ENCODE measurements at places on chromosomes 6 and 20.

GRCh38 chr20:1900321-1900801 is 5.2 kb downstream of the SIRPA start:
- DNase-seq = no peak

DNA sequence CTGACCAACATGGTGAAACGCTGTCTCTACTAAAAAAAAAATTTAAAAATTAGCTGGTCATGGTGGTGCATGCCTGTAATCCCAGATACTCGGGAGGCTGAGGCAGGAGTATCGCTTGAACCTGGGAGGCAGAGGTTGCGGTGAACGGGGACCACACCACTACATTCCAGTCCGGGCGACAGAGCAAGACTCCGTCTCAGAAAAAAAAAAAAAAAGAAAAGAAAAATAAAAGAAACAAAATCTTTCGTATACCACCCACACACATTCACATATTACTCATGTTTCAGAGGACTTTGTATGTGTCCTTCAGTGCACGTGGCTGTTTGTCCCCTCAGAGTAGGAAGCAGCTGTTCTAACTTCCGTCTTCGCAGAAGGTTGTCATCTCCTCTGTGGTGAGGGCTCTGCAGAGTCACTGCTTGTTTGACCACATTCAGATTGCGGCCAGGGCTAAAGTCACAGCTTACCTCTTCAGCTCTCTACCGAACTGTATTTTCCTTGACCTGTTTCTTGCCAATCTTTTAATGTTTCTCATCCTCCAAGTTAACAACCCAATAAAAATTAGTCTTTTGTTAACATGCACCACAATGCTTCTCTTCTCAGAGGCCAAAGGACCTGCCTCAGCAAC is 36.6 kb upstream of the HIVEP1 start:
- no peak for DNase-seq

DNA sequence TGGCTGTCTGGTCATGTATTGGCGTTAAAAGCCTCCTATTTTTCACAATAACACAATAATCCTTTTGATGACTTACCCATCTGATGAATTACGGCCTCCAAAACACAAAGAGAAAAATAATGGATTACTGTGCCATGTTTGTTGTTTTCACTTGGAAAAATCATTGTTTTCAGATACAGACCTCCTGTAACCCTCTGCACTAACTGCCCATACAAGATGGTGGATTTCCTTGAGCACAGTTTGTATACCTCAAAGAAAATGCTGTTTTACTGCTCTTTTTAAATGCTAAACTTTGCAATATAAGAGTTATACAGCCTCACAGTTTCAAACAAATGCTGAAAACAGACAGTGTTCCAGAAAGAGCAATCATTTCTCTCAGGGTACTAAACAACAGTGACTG is 61.0 kb downstream of the SMLR1 start:
- no peak for DNase-seq

- DNase-seq = no peak
Measured at GRCh38 chr6:98838032-98838431, 3.7 kb downstream of the POU3F2 start.

GRCh38 chr6:132614554-132614953 is 9.5 kb downstream of the TAAR2 start:
- no peak for DNase-seq

GRCh38 chr20:48340883-48341281 is 486.9 kb downstream of the PREX1 start:
- DNase-seq = no peak

Data from stimulated activated CD8-positive, alpha-beta memory T cell treated with anti-CD3 and anti-CD28 coated beads, Interleukin-15, amount 100 ng/mL, for 1 hour (primary cell).